ENCODE measurements at places on chromosomes 6 and 20. TPM values are rescaled to one million over a fixed set of nuclear protein-coding genes. Genes with fewer than 3 reads are reported as not detected.

Gene WFDC5
- total RNA-seq = not detected

Gene CSNK2A1
- total RNA-seq = 111 TPM

Gene MAVS
- 23.2 TPM for total RNA-seq

Gene RCAN2
- total RNA-seq = 0.88 TPM

Measured in placental pericyte (primary cell).